ENCODE measurements at places on chromosomes 3 and 15. TPM values are rescaled to one million over a fixed set of nuclear protein-coding genes. Genes with fewer than 3 reads are reported as not detected.

DNA sequence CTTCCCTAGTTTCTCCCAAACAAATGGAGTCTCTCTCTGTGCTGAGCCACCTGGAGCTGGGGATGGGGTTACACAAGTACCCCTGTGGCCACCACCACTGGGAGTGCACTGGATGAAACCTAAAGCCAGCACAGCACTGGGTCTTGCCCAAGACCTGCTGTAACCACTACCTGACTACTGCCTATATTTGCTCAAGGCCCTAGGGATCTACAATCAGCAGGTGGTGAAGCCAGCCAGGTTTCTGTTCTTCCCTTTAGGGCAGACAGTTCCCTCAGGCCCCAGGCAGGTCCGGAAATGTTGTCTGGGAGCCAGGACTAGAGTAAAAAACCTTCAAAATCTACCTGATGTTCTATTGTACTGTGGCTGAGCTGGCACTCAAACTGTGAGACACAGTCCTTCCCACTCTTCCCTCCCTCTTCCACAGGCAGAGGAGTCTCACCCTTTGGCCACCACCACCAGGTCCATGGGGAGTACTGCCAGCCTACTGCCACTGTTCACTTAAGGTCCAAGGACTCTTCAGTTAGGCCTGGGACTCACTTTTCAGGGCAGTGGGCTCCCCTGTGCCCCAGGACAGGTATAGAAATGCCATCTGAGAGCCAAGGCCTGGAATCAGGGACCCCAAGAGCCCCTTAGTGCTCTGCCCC lies 23.8 kb downstream of the C3orf20 start:
- no peaks in the 10 kb centered on the region for H3K4me1 ChIP-seq
- H3K36me3 ChIP-seq: no peaks in the 10 kb centered on the region
- no peak overlapping the region for H3K4me3 ChIP-seq
- H3K27me3 ChIP-seq: no peaks in the 10 kb centered on the region
- no peak overlapping the region for H3K27ac ChIP-seq
- DNase-seq: no peak

DNA sequence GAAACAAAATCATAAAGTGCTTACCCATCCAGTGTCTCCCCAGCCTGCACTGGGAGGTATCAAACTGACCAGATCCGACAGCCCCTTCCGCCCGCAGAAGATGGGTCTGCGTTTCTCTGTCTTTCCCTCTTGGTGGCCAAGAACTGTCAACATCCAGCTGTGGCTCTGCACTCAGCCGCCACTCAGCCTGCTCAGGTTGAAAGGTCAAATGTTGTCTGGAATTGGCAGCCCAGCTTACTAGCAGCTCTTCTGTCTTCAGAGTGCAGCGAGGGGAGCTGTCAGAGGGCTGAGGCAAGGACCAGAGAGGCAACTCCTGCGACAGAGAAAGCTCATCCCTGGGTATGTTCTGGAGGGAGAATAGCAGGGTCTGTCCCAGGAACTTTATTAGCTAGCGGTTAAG lies 45.4 kb downstream of the GOLGA6L2 start:
- peak overlapping the region; percentile 96 for H3K27ac ChIP-seq
- H3K4me1 ChIP-seq: peaks cover 30% of the 10 kb centered on the region
- H3K27me3 ChIP-seq: no peaks in the 10 kb centered on the region
- no peaks in the 10 kb centered on the region for H3K36me3 ChIP-seq
- H3K4me3 ChIP-seq: no peak overlapping the region

- H3K4me3 ChIP-seq: no peak overlapping the region
- H3K4me1 ChIP-seq: peaks cover 13% of the 10 kb centered on the region
- no peak for DNase-seq
Observed at GRCh38 chr3:156606729-156607128, 51.8 kb upstream of the SSR3 start.

CASR gene
- total RNA-seq: not detected

- H3K36me3 ChIP-seq: no peaks in the 10 kb centered on the region
- no peaks in the 10 kb centered on the region for H3K27me3 ChIP-seq
- DNase-seq: peak; percentile 73
Observed at GRCh38 chr15:68700455-68701123, 120.1 kb downstream of the ANP32A start.

DNA sequence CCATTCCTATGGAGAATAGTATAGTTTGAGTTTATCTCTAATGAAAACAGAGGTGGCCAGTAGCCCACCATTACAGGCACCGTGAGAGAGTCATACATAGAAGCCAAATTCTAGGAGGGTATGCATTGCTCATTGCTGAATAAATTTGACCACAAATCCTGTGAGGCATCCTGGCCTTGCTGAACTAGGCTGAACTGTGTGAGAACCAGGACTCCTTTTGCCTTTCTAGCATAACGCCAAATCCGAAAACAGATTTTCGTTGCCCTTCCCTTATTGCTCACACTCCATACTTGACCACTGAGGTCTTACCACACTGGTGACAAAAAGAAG lies 50.4 kb downstream of the SLC2A2 start:
- H3K36me3 ChIP-seq: no peaks in the 10 kb centered on the region
- no peaks in the 10 kb centered on the region for H3K27me3 ChIP-seq
- no peak overlapping the region for H3K27ac ChIP-seq
- H3K4me1 ChIP-seq: no peaks in the 10 kb centered on the region
- no peak for DNase-seq
- H3K4me3 ChIP-seq: no peak overlapping the region

GRCh38 chr3:175914785-175915184 lies 1055.7 kb downstream of the NAALADL2 start:
- no peaks in the 10 kb centered on the region for H3K4me1 ChIP-seq
- H3K27ac ChIP-seq: no peak overlapping the region
- no peaks in the 10 kb centered on the region for H3K27me3 ChIP-seq
- no peak overlapping the region for H3K4me3 ChIP-seq
- DNase-seq: no peak
- no peaks in the 10 kb centered on the region for H3K36me3 ChIP-seq

DNA sequence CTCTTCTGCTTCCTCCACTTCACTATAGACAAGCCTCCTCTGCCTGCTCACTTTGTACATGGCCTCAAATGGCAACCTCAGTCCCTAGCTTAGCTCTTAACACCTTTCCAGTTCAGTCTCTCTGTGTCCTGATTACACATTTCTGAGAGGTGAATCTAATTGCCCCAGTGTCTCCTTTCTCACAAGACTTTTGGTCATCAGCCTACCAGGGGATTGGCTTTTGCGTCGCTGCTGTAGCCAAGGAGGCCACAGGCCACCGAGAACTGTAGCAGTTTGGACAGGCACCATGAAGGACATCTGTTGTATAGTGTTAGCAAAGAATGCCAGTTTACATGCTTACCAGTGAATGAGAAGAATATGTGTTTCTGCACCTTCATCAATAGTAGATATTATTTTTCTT lies 8.5 kb downstream of the IREB2 start:
- no peak overlapping the region for H3K4me3 ChIP-seq
- H3K4me1 ChIP-seq: peaks cover 41% of the 10 kb centered on the region
- no peaks in the 10 kb centered on the region for H3K27me3 ChIP-seq
- H3K36me3 ChIP-seq: peaks cover 13% of the 10 kb centered on the region
- DNase-seq: no peak

CAV3 gene
- 22.9 TPM for total RNA-seq

- no peak overlapping the region for H3K27ac ChIP-seq
- no peaks in the 10 kb centered on the region for H3K36me3 ChIP-seq
- H3K27me3 ChIP-seq: no peaks in the 10 kb centered on the region
- no peak overlapping the region for H3K4me3 ChIP-seq
Observed at GRCh38 chr3:169196789-169197188, 466.7 kb downstream of the MECOM start.

DNA sequence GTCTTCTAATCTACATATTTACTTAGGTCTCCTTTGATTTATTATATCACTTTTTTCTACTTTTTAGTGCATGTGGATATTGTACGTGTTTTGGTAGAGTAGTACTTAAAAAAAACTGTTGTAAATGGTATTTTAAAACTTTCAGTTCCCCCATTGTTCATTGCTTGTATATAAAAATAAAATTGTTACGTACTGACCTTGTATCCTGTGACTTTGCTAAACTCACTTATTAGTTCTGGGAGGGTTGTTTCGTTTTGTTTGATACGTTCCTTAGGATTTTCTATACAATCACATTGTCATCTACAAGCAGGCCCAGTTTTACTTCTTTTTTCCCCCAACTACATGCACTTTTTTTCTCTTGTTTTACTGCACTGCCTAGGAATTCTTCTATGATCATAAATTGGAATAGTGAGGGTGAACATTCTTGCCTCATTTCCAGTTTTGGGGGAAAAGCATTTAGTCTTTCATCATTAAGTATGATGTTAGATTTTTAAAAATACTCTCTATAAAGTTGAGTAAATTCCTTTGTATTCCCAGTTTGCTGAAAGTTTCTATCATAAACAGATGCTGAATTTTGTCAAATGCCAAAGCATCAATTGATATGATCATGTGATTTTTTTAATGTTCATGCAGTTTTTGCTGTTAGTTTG lies 33.5 kb upstream of the ACKR4 start:
- H3K4me1 ChIP-seq: no peaks in the 10 kb centered on the region
- no peak overlapping the region for H3K27ac ChIP-seq
- peaks cover 6% of the 10 kb centered on the region for H3K36me3 ChIP-seq
- no peaks in the 10 kb centered on the region for H3K27me3 ChIP-seq

DNA sequence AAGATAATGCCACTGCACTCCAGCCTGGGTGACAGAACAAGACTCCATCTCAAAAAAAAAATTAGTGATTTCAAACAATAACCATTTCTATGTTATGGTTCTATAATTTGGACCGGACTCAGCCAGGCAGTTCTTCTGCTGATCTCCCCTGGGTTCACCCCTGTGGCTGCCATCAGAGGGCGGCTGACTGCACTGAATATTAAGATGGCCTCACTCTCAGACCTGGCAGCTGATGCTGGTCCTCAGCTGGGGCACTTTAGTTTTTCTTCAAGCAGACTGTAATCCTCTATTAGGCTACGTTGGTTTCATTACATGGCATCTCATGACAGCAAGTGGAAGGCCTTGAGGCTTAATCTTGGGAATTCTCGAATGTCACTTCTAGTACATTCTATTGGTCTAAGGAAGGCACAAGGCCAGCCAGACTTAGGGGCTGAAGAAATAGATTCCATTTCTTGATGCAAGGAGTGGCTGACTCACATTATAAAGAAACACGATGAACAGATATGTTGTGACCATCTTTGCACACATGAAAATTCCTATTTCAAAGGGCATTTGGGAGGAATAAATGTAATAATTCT lies 12.8 kb downstream of the GALNT15 start:
- DNase-seq: no peak
- no peak overlapping the region for H3K4me3 ChIP-seq
- no peaks in the 10 kb centered on the region for H3K4me1 ChIP-seq
